Naive thymus-derived CD4-positive, alpha-beta T cell (primary cell): ENCODE measurements at places on chromosomes 6 and 20. TPM values are rescaled to one million over a fixed set of nuclear protein-coding genes. Genes with fewer than 3 reads are reported as not detected.

The OPRL1 gene
- 1.1 TPM for total RNA-seq

GRCh38 chr20:63698739-63699465 lies 2.5 kb downstream of the TNFRSF6B start:
- DNase-seq = no peak

The RBM24 gene
- total RNA-seq = not detected in 2 replicates

- no peak for DNase-seq
Observed at GRCh38 chr20:1391640-1392442, 1.0 kb downstream of the FKBP1A start.

GRCh38 chr6:30600451-30600961 lies 16.5 kb downstream of the PPP1R10 start:
- DNase-seq = no peak

The IMPG1 gene
- total RNA-seq = not detected

DNA sequence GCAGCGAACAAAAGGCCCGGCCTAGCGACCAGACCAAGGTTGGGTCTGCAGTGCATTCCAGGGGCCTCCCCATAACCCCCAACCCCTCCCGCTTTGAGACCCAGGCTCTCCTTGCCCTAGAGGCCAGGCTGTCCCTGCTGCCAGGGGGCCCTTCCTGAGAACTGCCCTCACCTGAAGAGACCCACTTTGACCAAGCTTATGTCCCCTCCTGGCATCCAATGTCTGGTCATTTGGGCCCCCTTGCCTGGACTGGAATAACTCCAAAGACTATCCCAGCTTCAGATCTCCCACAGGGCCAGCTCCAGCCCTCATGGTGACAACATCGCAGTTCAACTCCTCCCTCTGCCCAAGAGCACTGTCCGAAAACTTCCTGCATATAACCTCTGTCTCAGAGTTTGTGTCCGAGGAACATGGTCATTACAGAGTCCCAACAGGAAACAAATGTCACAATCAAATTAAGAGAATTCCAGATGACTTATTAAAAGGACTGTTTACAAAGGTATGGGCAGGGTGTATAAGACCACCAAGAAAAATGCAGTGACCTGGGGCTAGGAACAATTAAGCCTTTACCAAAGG lies 125.0 kb downstream of the BANF2 start:
- DNase-seq = no peak

- DNase-seq = no peak
Observed at GRCh38 chr6:53975941-53976615, 135.2 kb upstream of the MLIP start.

- no peak for DNase-seq
Observed at GRCh38 chr6:44811456-44811855, 423.9 kb downstream of the CDC5L start.

DNA sequence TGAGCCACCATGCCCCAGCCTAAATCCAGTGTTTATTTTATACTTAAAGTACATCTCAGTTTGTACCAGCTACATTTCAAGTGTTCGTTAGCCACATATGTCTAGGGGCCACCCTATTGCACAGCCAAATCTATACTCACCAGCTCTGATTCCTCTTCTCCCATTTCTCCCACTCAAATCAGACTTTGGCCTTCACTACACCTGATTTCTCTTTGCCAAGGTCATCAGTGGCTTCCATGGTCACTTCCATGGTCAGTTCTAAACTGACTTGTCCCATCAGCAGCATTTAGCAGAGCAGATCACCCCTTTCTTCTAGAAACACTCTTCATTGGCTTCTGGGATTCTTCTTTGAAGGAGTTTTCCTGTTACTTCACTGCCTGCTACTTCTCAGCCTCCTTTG lies 14.1 kb downstream of the GHRH start:
- no peak for DNase-seq

- no peak for DNase-seq
Observed at GRCh38 chr6:72248621-72249020, 362.3 kb downstream of the RIMS1 start.

- no peak for DNase-seq
Observed at GRCh38 chr6:96861588-96861987, 24.3 kb upstream of the GPR63 start.

The TNFRSF6B gene
- total RNA-seq = not detected

GRCh38 chr6:136956590-136957544 lies 34.8 kb downstream of the SLC35D3 start:
- DNase-seq = no peak

- DNase-seq = no peak
Observed at GRCh38 chr6:43990275-43990626, 137.0 kb downstream of the MRPL14 start.

- DNase-seq = no peak
Observed at GRCh38 chr6:129426343-129426742, 283.6 kb downstream of the ARHGAP18 start.

- DNase-seq = no peak
Observed at GRCh38 chr20:12467758-12468157, 541.0 kb upstream of the SPTLC3 start.

The PAX1 gene
- not detected for total RNA-seq

DNA sequence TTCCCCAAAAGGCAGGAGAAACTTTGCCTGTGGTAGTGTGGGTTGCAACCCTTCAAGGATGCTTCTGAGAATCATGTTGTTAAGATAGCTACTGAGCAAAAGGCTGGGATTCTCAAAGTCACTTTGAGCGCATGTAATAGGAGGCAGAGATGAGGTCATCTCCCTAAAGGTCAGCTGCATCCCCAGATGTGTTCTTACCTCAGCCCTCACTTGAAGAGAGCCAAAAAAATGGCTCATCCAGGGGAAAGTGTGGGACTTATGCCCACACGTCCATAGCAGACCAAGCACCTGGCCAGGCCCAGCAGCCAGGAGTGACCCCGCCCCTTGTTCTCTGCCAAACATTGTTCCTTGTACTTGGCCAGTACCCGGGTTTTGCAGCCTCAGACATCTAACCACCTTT lies 187.0 kb upstream of the BMP2 start:
- no peak for DNase-seq

DNA sequence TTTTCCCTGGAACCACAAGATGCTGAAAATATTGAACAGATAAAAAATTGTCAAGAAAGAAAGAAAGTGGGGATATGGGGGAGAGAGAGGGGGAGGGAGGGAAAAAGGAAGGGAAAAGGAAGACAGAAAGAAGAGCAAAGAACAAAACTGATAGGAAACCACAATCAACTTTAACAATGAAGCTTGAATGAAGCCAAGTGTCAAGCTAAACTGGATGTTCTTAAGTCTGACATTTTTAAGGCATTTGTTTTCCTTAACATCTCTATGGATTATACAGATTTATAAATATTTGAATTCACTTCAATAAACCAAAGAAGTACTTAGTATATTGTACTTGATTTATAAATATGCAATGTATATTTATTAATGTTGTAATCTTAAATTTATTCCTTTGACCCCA lies 197.6 kb upstream of the SMLR1 start:
- no peak for DNase-seq

GRCh38 chr6:33105916-33106871 lies 30.4 kb downstream of the HLA-DPB1 start:
- DNase-seq = no peak
